ENCODE measurements at places on chromosomes 11 and 22.

DNA sequence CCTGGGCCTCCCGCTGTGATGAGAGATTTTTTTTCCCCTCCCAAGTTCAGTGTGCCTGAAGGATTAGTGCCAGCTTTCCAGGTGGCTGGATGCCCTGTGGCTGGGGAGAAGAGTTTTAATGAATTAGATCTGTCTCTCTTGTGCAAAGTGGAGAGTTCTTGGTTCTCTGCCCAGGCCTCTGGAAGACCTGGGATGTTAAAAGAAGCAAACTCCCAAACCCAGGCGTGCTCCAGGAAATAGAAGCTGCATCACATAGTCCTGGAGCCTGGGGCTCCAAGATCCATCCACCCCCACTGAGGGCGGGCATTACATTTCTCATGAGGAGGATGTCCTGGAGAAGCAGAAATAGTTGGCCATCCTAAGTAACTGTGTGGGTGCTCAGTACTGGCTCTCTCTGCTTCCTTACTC lies 30.6 kb downstream of the SDHAF2 start:
- no peak for DNase-seq

DNA sequence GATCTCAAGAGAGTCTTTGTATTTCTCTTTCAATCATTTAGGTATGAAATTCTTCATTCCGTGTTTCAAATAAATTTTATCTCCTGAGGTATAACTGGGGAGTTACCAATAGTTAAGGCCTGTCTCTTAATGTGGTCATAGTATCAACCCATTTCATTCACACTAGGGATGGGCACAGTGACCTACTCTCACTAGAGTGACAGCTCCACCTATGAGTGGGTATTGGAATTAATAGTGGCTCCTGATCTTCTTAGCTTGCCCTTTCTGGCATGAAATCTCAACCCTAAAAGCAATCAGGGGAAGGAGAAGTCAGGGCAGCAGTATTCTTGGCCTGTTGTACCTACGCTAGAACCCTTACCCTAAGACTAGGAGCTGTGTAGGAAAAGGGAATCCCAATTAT lies 507.7 kb downstream of the FAM181B start:
- no peak for DNase-seq

DNA sequence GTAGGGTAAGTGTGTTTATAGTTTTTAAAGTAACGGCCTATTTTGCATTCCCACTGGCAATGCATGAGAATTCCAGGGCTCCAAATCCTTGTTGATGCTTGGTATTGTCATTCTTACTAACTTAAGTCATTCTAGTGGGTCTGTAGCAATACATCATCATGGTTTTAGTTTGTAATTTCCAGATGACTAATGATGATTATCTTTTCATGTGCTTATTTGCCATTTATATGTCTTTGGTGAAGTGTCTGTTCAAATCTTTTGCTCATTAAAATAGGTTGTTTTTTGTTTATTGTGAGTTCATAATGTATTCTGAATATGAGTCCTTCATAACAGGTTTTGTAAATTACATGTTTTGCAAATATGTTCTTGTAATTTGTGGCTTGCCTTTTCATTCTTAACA lies 31.2 kb downstream of the MTMR3 start:
- no peak for DNase-seq

- DNase-seq: peak; percentile 66
Measured at GRCh38 chr22:19291218-19291579, 320 bp downstream of the CLTCL1 start.

DNA sequence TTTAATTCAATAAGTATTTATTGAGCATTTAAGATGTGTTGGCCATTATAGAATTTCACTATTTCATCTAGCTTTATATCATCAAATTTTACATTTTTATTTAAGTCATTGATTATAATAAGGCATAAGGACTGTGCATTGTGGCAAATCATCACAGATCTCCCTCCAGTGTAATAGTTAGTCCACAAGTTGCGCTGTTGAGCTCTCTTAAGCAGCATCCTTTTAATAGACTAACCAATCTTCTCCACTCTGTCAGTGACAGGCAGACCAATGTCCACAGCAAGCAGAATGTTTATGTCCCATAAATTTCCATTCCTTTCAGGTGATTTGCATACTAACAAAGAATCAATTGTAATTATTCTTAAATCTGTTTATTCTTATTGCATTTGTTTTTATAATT lies 595.3 kb upstream of the CCDC90B start:
- no peak for DNase-seq

DNA sequence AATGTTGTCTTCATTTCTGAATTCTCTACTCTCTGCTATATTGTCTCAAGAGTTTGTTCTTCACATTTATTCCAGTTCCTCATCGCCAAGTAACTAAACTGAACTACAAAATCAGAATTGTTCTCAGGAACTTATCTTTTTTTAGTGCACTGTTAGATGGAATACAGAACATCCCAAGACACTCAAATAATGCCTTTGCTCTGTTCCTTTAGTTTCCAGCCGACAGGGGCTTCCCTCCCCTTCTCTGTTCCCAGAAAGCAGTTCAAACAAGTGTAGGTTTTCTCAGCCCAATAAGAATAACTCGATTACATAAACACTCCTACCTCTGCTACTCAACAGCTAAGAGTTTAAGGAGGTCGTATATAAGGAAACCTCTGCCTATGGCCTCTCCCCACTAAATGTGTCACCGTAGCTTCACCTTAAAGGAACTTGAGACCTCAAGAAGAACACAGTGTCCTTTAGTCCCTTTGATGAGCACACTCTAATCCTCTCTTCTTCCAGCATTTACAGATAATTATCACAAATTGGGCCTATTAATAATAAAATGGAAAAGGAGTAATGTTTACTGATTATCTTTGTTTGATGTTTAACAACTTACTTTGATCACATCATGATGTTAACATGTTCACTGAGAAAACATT lies 6.9 kb downstream of the POU2AF3 start:
- no peak for DNase-seq

DNA sequence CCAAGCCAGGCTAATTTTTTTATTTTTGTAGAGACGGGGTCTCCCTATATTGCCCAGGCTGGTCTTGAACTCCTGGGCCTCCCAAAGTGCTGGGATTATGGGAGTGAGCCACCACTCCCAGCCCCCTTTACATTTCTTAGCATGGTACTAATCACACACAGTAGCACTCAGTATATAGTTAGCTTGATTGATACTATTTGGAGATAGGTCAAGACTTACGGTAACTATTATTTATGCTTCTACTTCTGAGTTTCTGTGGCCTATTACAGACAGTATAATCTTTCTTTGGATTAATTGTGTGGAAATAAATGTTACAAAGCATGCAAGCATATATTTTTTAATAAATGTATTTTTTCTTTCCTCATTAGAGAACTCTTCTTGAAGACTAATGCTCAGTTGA lies 192.2 kb downstream of the UVRAG start:
- no peak for DNase-seq

- DNase-seq: no peak
Measured at GRCh38 chr11:111735262-111736116, 30.7 kb downstream of the PPP2R1B start.

DNA sequence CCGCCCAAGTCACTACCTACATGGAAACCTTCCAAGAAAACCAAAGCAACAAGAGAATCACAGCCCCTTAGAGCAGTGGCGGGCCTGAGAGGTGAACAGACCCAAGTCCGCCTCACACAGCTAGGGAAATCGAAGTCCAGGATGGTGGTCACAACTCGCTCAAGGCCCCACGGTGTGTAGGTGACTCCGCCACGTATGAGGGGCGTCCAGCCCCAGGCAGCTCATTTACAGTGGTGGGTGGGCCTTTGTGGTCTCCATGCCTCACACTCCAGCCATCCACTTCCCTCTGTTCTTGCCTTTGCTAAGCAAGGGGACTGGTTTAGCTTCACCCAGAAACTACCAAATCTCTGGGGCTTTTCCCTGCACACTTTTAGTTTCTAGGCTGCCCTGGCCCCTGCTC lies 9.7 kb upstream of the TCF20 start:
- no peak for DNase-seq

- no peak for DNase-seq
Measured at GRCh38 chr11:109641549-109641948, 219.6 kb downstream of the C11orf87 start.

GRCh38 chr22:42621505-42622002 lies 6.9 kb upstream of the POLDIP3 start:
- peak; percentile 77 for DNase-seq

DNA sequence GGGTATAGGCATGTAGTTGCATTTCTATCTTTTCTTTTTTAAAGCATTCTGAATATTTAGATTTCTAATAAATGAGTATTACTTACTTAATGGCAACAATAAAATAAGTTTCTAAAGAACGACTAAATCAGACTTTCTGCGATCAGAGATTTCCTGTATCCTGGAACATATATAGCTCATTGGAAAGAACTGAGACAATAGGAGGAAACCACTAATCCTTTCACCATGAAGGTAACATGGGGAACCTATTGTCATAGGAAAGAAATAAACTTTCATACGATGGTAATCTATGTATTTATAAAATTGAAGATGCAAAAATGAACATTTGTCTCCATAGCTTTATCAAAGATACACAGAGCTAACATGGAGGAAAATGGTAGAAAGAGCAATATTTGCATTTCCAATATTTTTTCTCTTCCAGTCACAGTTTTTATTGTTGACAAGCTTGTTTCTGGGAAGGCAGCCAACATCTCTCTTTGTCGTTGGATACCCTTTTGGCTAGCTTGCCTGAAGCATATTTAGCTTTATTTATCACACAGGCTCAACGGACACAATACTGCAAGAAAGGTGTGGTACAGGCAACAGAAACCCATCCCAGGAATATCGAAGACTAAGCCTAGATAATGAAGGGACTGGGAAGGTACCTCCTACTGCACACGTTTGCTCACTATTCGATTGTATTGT lies 293.3 kb upstream of the MPPED2 start:
- no peak for DNase-seq

- DNase-seq: no peak
Measured at GRCh38 chr11:113551645-113552044, 76.4 kb upstream of the DRD2 start.

- no peak for DNase-seq
Measured at GRCh38 chr22:23911318-23911980, 17.3 kb downstream of the MIF start.

GRCh38 chr11:44540667-44541066 lies 24.8 kb upstream of the CD82 start:
- no peak for DNase-seq

DNA sequence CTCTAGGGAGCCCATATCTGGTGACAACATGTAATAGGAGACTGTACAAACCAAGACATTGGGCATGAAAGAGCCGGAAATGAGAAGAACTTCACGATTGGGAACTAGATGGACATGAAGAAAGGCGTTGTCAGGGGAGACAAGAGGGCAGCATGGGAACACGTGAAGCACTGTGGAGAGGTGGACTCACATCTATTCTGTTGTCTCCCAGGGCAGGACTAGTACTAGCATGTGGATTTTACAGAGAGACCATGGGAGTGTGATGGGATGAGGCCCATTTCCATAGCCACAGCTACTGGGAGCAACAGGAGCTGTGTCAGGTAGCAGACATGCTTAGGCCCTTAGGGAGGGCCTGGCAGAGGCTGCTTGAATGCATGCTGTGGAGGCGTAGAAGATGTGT lies 333.9 kb downstream of the OPCML start:
- DNase-seq: no peak

GRCh38 chr11:105769627-105770026 lies 159.8 kb downstream of the GRIA4 start:
- no peak for DNase-seq

DNA sequence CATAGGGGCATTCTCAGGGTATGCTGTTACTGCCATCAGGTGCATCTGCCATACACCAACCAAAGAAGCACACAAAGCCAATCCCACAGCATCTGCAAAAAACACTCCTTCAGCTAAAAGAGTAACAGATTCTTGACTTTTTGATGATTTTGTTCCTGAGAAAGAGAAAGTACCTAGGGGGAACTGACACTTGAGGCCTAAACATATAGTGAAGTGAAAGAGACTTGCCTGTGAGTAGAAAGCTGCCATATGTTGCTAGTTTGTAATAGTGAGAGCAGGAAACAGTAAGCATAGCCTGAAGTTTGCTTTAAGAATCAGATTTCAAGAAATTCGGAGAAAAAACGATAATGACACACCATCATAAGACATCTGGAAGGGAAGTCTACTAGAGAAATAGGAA lies 97.9 kb upstream of the CTSC start:
- no peak for DNase-seq

DNA sequence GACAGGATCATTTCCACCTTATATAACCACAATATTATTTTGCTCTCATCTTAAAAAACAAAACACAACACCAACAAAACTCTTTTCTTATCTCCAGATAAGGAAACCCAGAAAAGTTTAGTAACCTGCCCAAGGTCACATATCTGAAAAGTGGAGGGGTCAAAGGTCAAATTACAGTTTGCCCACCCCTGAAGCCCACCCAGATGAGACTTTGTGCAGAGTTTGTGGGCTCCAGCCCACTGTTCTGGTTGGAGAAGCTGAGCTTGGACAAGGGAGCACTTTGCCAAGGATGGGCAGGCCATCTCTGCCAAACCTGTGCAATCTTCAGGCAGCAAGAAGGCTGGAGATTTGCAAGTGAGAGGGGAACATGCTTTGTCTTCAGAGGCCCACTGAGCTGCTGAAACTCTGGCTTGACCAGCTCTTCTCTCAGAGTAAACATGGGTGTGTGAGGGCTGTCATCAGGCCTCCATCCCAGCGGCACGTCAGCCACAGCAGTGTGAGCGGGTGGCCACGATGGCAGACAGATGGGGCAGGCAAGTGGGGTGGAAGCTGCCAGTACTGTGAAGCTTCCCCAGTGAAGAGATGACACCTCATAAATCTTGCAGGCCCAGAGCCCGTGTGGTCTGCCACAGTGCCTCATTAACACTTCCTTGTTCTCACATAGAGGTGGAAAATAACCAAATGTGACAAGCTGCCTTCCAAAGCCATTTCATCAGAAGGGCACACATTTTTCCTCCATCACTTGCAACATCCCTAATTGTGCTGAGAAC lies 111.8 kb downstream of the CCDC81 start:
- DNase-seq: no peak

- no peak for DNase-seq
Measured at GRCh38 chr22:33894515-33894914, 25.8 kb downstream of the LARGE1 start.

GRCh38 chr22:36541831-36542411 lies 13.0 kb upstream of the EIF3D start:
- DNase-seq: peak; percentile 73

- DNase-seq: no peak
Measured at GRCh38 chr11:60765355-60765754, 8.7 kb downstream of the MS4A15 start.

- DNase-seq: no peak
Measured at GRCh38 chr11:102981324-102981910, 25.9 kb upstream of the MMP13 start.

DNA sequence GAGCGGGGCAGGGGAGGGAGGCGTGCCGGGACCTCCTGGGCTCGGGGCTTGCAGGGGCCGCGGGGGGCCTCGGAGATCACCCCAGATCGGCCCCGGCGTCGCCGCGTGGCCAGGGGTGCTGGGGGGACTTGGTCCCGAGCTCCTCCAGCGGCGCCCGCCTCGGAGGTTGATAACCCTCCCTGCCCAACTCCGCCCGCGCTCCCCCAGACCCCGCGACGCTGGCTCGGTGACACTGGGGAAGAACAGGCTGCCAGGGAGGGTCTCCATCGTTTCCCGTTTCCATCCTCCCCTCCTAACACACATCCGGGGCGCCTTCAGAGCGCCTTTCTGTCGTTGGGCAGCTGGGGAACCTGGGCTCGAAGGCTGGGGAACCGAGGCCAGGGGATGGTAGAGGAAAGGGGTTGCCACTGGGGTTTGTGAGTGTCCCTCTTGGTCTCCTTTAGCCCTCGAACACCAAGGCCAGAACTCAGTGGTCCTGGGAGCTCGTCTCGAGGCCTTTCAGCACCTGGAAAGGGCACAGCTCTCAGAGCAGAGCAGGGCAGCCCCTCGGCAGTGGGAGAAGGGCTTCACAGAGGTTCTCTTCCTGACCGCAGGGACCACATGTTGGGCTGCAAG lies 431 bp downstream of the SLC37A2 start:
- DNase-seq: peak; percentile 58
